ENCODE measurements at places on chromosomes 4 and X.

- no peak for DNase-seq
These were observed 3.7 kb upstream of the RAB9A start for GRCh38 chrX:13685126-13685763.

GRCh38 chrX:132409780-132410556 lies 78.9 kb downstream of the MBNL3 start:
- no peak for DNase-seq

GRCh38 chr4:37892641-37893040 lies 1.8 kb downstream of the TBC1D1 start:
- DNase-seq, result peak; percentile 51

GRCh38 chr4:36243355-36244256 lies 708 bp downstream of the ARAP2 start:
- peak; percentile 71 for DNase-seq

- DNase-seq, result no peak
These were observed 36.2 kb downstream of the CTBP1 start for GRCh38 chr4:1212546-1213335.

DNA sequence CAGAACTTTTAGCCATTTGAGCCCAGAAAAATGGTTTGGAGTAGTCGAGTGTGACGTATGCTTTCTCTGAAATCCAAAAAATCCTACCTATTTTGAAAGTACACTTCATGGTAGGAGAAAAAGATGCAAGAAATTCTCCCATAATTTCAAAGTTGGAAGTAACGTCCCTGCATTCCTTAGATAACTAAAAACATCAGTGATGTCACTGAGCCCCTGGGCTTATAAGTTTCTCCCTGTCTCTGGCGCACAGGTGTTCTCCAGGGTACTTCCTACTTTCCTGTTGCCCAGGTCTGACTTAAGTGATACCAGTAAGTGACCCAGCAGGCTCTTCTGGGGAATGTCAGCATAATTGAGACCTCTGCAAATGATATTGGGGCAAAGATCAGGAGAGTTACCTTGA lies 90.5 kb upstream of the WDR1 start:
- DNase-seq, result no peak

GRCh38 chr4:70518716-70519115 lies 347 bp downstream of the AMTN start:
- DNase-seq, result no peak

GRCh38 chrX:78747971-78748370 lies 451 bp downstream of the LPAR4 start:
- DNase-seq, result no peak

DNA sequence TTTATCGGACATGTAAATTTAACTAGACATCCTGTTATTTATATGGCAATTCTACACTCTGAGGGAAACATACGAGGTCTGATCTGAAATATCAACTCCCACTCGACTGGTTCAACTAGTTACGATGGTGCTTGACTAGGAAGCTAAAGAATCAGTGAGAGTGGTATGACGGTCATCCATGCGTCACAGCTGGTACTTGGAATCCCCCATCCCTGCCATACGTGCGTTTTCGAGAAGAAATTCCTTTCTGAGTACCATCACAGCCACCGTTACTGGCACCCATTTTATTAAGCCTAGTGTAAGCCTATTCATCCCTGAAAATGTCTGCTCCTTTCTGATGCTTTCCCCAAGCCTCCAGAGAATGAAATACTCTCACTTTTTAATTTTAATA lies 695 bp upstream of the PIGA start:
- peak; percentile 11 for DNase-seq

GRCh38 chr4:39825741-39826231 lies 127.8 kb downstream of the UBE2K start:
- DNase-seq, result no peak

GRCh38 chr4:122978109-122978508 lies 55.7 kb upstream of the NUDT6 start:
- DNase-seq, result no peak

GRCh38 chr4:180057891-180058671 lies 2185.1 kb upstream of the TENM3 start:
- DNase-seq, result peak; percentile 29

- DNase-seq, result no peak
These were observed 316.8 kb downstream of the HS3ST1 start for GRCh38 chr4:11111876-11112275.

- DNase-seq, result no peak
These were observed 799 bp upstream of the AIFM1 start for GRCh38 chrX:130166503-130166777.

- DNase-seq, result no peak
These were observed 163.0 kb downstream of the FAM13A start for GRCh38 chr4:88893961-88894360.

GRCh38 chr4:78542373-78542772 lies 9.2 kb upstream of the ANXA3 start:
- peak; percentile 49 for DNase-seq

GRCh38 chrX:148804579-148805355 lies 304.4 kb downstream of the AFF2 start:
- DNase-seq, result no peak

DNA sequence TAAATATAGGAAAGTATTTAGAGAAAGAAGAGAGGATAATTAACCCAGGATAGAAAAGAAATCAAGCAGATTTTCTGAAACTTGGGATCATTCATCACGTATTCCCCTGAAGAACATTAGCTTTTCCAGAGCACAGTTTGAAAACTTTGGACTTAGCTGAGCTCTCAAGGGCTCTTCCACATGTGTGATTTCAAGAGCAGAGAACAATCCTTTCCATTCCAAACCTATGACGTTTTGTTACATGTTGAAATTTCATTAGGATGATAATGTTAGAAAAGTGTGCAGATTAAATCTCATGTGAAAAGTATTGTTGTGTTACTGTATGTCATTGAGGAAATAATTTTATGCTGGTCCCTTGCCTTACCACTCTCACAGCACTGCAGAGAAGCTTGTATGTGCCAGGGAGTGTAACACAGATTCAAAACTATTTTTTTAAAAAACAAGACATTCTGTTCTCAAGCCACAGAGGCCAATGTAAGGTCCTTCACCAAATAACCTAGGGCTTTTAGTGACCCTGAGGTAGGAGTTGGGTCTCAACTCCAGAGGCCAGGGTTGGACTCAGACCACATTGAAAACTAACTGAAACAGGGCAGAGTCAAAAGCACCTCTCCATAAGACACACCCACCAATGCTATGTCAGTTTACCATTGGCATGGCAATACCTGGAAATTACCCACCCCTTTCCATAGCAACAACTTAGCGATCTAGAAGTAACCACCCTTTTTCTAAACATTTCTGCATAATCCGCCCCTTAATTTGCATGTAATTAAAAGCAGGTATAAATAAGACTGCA lies 141.3 kb downstream of the ANXA5 start:
- DNase-seq, result no peak

DNA sequence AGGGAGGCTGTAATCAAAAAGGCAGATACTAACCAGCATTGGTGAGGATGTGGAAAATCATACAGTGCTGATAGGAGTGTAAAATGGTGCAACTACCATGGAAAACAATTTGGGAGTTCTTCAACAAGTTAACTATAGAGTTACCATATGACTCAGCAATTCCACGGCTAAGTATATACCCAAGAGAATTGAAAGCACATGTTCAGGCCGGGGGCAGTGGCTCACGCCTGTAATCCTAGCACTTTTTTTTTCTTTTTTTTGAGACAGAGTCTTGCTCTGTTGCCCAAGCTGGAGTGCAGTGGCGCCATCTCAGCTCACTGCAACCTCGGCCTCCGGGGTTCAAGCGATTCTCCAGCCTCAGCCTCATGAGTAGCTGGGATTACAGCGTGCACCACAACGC lies 15.0 kb upstream of the CD99L2 start:
- DNase-seq, result no peak

DNA sequence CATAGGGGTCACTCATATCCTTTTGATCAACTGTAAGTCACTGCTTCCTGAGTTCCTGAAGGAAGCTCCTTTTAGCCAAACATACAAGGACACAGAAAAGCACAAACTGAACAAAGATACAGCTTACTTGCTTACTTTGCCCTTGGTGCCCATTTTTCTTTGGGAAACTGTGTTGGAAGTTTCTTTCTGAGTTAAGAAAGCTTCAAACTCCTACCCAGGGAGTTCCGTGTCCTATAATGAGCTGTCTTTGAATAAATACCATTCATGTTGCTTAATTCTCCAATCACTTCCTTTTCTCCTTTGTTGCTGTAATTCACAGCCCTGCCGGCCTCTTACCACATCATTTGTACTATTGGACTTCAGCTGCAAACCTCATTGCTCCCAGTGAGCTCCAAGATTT lies at the start of gene ADH4:
Gene ADH4 (minus strand): TSS at position 228 of the 400 bp plus-strand sequence. CDS start 75 bp downstream, at position 153.
- DNase-seq, result no peak

GRCh38 chrX:68648960-68649359 lies 1.5 kb downstream of the STARD8 start:
- DNase-seq, result no peak

DNA sequence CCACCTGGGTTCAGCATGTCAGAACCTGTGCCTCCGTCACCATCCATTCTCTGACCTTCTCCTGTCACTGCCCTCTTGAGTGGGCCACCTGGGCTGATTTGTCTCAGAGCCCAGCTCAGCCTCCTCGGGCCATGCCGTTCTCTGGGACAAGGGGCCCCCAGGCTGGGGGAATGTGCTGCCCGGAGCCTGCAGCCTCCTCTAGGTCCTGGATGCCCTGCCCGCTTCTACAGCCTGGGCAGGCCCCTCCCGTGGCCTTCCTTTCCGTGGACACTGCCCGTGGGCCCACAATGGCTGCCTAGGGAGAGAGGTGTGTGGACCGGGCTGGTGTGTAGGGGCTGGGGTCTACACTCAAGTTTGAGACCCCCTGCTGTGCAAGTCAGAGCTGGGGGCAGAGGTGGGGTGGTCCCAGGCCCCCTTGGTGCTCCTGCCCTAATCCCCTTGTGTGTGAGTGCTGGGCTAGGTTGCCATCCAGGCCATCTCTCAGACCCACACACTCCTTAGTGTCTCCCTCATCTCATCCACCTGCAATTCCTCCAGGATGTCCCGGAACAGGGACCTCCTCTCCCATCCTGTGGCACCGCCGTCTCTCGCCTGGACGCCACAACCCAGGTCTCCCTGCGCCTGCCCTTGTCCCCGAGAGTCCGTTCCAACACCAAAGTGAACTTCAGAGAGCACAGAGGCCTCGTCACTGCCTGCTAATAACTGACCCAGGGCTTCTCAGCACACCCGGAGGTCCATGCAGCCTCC lies 12.4 kb downstream of the PSAPL1 start:
- no peak for DNase-seq

DNA sequence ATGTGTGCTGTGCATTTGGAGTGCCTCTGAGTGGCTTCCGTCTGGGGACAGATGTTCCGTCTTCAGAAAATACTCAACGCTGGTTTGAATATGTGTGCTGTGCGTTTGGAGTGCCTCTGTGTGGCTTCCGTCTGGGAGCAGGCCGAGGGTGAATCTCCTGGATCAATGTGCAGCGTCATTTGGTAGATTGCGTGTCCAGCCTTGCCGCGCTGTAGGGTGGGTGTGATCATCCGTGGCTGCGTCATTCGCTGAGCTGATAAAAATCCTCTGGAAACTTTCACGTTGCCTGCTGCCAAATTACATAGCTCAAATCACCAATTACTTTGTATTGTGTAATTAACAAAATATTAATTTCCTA lies 12.1 kb downstream of the UVSSA start:
- DNase-seq, result no peak

DNA sequence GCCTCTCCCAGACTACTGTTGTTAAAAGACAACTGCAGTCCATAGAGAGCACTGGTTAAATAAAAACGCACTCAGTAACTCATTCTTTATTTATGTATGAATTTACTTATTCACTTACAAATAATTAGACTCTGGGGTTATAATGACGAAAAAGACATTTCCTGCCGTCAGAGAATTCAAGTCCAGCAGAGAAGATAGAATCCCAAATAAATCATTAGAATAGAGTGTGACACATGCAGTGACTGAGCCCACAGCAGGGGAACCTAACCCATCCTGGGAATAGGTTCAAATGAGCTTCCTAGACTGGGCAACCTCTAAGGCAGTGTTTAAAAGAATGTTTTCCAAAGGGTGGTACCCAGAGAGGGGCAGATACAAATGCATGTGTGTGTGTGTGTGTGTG lies 53.9 kb downstream of the FGFBP1 start:
- no peak for DNase-seq

DNA sequence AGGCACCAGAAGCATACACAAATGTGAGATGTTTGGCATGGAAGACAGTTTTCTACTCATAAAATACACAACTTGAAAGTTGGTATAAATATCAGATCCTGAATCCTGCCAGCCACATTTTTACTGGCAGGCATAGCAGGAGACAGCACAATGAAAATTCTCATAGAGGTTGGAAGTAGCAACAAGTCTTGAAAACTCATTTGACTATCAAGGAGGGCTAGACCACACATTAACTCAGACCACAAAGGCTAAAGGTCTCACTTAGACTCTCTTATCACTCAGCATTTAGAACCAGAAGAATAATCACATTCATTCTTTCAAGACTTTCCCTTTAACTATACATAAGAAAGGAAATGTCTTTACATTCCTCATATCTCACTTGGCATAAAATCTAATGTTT lies 56.5 kb downstream of the SORBS2 start:
- no peak for DNase-seq

All from Ammon's horn (tissue), 1 donor.